ENCODE measurements at places on chromosomes 1 and 21.

- no peak for DNase-seq
Measured at GRCh38 chr1:5632814-5633213, 359.4 kb downstream of the NPHP4 start.

GRCh38 chr21:38343691-38344090 is 86.9 kb downstream of the KCNJ15 start:
- no peak for DNase-seq

- no peak for DNase-seq
Measured at GRCh38 chr1:22880174-22880601, 92.5 kb downstream of the LACTBL1 start.

DNA sequence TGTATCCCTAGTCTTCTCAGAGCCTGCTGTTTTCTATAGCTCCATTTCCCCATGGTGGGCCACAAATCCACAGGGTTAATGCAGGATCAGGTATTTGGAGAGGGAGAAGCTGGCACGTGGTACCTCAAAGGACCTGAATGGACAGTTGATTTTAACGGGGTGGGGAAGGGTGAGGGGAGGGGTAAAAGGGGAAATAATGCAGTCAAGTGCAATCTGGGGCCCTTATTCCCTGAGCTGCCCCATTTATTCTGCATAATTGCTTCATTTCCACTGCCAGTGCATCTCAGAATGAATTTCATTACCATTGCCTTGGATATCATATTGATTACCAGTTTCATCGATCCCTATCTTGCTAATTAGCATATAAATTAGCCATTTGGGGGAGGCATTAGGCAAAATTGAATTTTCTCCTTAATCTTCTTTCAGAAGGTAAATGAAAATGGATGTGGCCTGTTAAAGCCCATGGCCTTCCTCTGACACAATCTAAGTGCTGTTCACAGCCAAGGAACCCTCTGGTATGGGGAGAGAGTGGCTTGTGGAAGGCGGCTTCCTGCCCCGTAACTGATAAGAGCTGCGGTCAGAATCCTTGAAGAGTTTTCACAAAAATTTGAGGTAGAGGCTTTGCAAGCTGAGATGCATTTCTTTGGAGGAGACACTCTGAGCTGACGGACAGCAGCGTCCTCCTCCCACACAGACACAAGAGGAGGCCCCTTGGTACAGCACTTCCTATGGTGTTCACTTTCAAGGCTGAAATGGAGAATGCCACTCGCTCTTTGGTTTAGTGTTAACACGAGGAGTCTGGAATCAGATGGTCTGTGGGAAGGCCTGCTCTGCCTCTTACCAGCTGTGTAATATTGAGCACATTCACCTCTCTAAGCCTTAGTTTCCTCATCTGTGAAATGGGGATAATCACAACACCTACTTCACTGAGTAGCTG is 34.4 kb downstream of the PHC2 start:
- DNase-seq: no peak

DNA sequence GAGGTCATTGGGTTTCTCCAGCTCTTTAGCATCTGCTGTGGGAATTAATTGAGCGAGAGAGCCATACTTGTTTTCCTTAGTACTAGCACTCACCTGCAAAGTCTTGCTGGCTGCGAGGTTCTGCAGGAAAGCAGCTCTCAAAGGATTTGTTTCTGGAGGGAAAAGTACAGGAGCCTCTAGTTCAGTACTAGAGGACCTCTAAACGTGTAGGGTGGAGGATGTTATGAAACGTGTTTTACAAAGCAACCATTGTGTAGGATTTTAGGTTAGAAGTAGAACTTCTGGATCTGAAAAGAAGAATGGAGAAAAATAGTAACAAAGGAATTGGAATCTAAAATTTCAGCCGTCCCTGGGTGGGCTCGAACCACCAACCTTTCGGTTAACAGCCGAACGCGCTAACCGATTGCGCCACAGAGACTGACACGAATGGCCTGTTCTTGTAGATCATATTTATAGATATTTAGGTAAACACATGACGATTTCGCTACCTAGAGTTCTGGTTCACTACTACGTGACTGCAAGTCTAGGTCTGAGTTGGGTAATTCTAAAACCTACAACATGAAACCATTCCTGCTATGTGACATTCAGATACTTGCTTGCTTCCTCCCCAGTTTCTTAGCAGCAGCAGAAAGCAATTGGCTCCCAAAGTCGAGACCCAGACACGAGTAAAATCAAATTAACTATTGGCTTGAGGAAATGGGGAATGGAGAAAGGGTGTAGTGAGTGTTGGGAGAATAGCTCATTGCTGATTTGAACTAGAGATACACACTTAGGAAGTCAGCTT is 60.2 kb upstream of the CFAP126 start:
- DNase-seq: no peak

DNA sequence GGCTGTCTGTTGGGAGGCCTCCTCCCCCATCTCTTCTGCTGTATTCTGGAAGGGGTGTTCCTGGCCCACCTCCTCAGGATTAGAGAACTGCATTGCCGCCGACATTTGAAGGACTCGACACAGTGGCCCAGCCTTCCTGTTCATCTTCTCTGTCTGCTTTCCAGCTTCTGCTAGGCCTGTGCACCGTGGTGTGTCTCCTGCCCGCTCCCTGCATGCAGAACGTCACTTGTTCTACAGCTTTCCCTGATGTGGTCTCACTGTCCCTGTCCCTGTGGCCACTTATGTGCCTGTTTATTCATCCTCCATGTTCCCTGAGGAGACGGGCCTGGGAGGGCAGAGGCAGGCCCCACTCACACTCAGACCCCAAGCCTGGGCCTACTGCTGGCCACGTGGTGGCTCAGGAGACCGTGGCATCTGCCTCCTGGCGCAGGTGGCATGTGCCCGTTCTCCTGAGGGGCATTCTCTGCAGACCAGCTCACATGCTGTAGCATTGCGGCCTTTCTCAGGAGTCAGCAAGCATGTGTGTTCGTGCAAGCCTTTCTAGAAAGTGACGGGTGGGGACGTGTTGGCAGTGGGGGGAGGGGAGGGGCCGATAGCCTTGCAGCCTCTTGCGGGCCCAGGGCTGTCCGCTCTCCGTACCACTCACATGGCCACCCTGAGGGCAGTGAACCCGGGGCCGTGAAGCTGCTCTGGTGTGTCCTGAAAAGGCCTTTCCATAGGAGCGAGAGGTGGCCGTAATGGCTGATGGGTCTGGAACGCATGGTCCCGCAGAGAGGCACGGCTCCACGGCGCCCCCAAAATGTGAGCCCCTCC is 35.9 kb downstream of the POFUT2 start:
- DNase-seq: no peak

DNA sequence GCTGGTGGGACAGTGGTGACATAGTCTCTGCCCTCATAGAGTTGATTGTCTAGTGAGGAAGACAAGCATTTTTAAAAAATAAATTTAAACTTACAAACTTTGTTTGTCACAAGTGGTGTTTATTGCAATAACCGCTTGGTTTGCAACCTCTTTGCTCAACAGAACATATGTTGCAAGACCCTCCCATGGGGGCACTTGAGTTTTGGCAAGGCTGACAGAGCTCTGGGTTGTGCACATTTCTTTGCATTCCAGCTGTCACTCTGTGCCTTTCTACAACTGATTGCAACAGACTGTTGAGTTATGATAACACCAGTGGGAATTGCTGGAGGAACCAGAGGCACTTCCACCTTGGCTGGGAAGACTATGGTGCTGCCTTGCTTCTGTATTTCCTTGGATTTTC is 58.4 kb downstream of the LAMC2 start:
- no peak for DNase-seq

- DNase-seq: no peak
Measured at GRCh38 chr1:95067062-95067461, 5.7 kb downstream of the ALG14 start.

GRCh38 chr1:25193229-25193628 is 39.1 kb downstream of the SYF2 start:
- no peak for DNase-seq

- no peak for DNase-seq
Measured at GRCh38 chr21:21084179-21084578, 86.0 kb downstream of the NCAM2 start.

GRCh38 chr1:7322283-7322785 is 448.8 kb upstream of the VAMP3 start:
- no peak for DNase-seq

DNA sequence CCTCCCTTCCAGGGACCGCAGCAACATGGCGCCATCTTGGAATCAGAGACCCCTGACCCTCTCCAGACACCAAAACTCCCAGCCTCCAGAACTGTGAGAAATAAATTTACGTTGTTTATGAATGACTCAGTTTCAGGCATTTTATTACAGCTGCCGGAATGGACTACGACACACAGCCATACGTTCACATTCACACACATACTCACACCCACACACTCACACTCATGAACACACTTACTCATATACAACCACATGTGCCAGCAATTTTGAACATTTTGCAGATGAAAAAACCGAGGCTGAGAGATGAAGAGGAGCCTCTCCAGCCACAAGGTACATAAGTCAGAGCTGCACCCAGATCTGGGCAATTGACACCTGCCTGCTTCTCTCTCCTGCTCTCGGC is 151.0 kb upstream of the RAB4A start:
- no peak for DNase-seq

- no peak for DNase-seq
Measured at GRCh38 chr1:8908388-8909151, 30.1 kb upstream of the ENO1 start.

GRCh38 chr21:34844013-34844923 is 175.5 kb downstream of the CLIC6 start:
- DNase-seq: no peak

GRCh38 chr1:5617546-5617945 is 374.7 kb downstream of the NPHP4 start:
- DNase-seq: no peak

- no peak for DNase-seq
Measured at GRCh38 chr1:78490861-78491450, at the start of gene PTGFR. PTGFR (plus strand) TSS chr1:78490974; CDS start chr1:78492744, 1,770 bp downstream.

- DNase-seq: no peak
Measured at GRCh38 chr1:50724626-50725286, 235.3 kb downstream of the FAF1 start.

- DNase-seq: no peak
Measured at GRCh38 chr1:69787151-69787550, 219.4 kb downstream of the LRRC7 start.

DNA sequence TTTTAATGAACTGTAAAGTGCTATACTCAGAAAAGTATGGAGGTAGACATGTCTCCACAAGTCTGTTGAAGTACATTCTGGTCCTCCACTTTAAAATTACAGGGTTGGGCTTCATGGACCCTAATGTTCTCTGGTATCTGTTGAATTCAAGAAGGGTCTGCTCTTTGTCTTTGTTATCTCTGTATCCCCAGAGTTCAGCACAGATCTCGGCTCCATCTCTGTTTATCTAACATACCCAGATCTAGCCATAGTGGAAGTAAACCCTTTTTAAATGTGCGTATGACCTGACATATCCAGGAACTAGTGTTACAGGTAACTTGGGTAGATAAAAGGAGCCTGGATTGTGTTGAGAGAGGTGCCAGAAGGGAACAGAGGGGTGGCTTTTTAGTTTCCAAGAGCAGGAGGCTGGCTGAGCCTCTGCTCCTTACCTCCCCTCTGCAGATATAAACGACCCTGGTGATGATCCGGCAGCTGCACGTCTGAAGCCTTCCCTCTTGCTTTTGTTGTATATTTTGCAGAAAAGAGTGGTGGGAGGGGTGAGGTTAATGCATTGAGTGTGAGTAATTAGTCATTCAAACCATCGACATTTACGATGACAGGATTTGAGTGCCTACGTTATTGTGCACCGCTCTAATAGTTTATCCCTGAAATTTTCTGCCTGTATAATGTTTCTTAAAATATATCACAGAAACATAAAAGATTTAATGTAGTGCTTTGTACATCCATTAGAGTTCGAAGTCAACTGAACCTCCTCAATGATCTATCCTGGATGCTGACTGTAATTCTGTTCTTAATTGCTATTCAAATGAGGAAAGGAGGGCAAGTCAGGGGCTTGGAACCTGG is 30.8 kb downstream of the ELAVL4 start:
- DNase-seq: no peak

DNA sequence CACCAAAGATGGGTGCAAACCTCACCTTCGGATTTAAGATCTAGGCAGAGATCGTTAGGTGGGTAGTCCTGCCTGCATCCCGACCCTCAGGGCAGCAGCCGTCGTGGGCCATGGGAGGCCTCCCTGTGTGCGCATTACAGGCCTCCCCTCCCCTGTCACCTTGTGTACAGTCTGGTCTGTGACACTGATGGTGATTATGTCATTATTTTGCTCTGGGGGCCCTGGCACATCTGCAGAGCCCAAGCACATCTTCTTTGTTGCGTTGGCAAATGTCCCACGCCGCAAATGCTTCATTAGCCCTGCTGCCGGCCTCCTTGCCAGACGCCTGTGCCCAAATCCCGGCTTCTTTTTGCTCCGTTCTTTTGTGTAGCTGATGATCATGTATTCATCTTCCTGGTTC is 31.7 kb downstream of the PROX1 start:
- DNase-seq: no peak

GRCh38 chr1:197920067-197920396 is 2.9 kb downstream of the LHX9 start:
- DNase-seq: no peak

- DNase-seq: no peak
Measured at GRCh38 chr1:70874063-70874462, 173.6 kb downstream of the PTGER3 start.

DNA sequence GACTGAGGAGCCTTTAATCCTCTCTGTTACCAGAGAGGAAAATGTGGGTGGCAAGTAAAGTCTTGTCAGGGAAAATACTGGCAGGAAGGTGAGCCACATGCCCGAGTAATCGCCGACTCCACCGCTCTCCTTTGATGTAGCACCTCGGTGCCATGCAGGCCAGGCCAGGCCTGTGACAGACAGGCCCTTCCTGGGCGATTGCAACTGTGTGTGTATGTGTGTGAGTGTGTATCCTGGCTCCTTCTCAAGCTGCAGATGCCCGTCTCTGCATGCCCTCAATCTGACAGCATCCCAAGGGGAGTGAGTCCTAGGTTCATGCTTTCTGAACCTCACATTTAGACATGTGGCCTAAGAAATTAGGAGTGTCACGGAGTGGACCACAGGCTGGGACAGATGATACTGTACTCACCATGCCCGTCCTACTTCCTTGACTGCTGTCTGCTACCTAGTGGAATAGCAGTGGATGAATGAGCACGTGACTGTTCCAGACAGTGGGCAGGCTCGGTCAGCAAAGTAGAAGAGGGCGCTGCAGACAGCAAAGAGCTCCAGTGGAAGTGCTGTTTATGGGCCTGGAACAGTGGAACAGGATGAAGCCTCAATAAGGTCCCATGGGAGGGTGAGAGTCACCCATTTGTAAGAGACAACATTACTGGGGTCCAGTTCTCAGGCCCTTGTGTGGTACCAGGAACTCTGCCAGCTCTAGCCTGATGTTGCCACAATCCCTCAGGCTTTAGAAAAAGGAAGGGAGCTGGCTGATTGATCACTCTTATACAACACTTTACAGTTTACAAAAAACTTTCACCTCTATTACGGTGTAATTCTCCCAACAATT is 25.3 kb downstream of the SERTAD4 start:
- no peak for DNase-seq

DNA sequence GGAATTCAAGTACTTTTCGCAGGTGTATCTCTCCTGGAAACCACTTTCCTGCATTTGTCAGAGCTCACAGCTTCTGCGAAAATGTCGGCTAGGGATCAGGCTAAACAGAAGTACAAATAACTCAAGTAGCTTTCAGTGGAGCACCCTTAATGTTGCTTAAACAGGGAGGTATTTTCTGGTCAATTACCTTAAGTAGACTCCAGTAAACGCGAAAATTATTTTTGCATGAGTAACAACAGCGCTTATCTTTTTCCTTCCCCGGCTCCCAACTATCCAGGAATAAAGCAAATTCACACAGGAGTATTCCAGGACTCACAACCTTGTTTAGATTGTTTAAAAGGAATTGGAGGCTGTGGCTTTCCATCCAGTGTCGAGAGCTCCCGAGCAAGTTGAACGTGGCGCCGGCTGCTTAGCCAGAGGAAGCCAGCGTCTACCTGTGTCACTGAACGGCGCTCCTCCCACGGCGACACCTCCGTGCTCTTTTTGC is 7.3 kb upstream of the SIM2 start:
- DNase-seq: no peak

Data from stimulated activated CD8-positive, alpha-beta memory T cell treated with anti-CD3 and anti-CD28 coated beads, Interleukin-2, amount 100 ng/mL, for 1 hour (primary cell).